ENCODE measurements at places on chromosomes 7 and 10.
A peak's percentile ranks its signal among the peaks of the same experiment; 100 is the strongest.

DNA sequence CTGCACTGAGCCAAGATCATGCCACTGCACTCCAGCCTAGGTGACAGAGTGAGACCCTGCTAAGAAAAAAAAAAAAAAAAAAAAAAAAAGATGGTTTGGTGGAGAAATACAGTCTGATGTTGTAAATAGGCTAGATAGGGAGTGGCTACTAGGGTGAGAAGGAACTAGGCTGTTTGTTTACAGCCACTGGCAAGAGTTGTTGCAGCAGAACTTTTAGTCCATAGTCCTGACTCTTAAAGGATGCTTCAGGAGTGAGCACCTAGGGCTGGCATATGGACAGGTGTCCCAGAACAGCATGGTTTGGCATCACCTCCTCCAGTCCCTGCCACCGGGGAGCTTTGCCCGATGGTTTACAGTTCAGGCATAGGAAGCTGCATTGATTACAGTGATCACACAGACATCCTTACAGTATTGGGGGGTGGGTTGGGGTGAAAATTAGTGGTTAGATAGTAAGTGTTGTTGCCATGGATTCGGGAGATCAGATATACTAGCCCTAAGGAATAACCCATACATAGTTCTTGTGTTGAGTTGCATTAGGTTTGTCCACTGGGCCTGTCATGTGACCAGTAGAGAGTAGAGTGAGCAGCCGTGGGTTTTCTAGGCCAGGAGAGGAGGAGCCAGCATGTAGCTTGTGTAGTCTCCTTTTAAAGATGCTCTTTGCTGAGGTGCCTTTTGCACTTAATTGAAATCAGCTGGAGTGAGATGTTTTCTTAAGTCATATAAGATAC, 35.9 kb downstream of the ZRANB1 start:
- DNase-seq = no peak

DNA sequence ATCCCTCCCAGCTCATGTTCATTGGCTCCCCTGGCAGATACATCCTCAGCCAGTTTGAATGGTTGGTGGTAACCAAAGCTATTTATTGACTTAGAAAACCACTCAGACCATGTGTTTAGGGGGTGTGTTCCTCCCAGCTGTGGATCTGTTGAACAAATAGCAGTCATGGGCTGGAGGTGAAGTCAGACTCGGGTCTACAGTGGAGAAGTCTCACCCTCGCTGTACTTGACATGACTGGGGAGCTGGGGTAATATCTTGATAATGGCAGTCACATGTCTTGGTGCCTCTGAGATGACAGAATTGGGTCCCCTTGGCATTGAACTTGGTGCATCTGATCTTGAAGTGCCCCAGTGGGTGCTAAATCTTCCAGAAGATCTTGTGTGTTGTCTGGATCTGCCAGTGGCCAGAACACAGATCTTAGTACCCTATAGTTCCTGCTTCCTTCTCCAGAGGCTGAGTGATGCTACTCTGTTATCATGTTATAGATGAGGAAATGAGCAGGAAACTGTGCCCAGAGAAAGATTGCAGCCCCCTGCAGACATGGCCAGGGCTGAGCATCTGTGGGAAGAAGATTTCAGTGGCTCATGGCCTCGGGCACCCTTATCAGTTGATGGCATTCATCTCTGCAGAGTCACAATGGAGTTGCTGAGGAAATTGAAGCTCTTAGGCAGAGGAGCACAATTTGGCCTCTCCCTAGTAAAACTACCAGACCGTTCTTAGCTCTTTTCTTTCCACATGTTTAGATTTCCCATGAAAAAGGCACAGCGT, 50.4 kb downstream of the ADRA2A start:
- no peak for DNase-seq

- DNase-seq = no peak
Measured at GRCh38 chr7:94890216-94890615, 17.2 kb upstream of the PPP1R9A start.

GRCh38 chr10:31804352-31804810, 124.2 kb downstream of the ARHGAP12 start:
- no peak for DNase-seq

DNA sequence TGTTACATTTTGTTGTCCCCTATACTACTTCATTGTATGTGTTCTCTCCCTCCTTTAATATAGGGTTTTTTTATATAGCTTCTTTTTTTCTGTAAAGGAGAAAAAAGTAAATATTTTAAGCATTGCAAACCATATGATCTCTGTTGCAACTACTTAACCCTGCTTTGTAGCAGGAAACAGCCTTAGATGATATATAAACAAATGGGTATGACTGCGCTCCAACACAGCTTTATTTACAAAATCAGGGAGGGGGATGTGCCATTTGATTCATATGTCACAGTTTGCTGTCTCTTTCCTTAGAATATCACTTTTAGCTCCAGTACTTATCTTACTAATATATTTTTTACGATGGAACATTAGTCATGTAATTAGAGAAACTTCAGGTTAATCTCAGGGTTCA, 155.2 kb upstream of the GNAI1 start:
- DNase-seq = no peak

- DNase-seq = peak; percentile 42
Measured at GRCh38 chr7:77940647-77941046, 142.1 kb downstream of the PHTF2 start.

- DNase-seq = peak; percentile 40
Measured at GRCh38 chr7:16098585-16099179, 322.7 kb downstream of the CRPPA start.

DNA sequence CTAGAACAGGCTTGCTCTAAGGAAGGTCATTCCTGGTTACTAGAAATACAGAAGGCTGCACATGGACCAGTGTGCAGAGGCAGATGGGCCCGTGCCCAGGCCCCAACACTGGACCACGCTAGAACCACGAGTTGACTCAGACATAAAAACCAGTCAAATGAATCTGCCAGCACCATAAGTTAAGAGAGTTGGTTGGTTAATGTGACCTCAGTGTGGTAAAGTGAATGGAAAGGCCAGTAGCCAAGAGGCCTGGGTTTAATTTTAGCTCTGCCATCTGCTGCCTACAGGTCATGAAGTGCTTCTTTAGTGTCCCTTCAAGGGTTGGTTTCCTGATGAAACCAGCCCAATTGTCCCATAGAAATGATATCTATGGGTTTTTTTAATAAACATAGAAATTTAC, 329.6 kb upstream of the NRP1 start:
- no peak for DNase-seq

GRCh38 chr10:91043173-91043910, 122.5 kb upstream of the ANKRD1 start:
- peak; percentile 35 for DNase-seq

DNA sequence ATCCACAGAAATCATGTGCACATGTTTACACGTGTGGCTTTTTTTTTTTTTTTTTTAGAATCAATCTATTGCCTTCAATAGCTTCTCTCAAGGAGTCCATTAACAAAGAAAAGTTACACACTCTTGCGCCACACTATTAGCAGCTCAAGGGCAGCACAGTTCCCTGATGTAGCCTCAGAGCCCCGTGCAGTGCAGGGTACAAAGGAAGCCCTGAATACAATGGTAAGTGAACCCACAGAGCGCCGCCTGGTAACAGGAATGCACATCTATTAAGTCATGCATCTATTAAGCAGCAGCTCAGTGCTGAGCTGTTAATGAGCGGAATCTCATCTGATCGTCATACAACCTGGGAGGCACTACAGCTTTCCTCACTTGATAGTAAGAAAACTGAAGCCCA, 113.7 kb upstream of the PDLIM1 start:
- DNase-seq = no peak

DNA sequence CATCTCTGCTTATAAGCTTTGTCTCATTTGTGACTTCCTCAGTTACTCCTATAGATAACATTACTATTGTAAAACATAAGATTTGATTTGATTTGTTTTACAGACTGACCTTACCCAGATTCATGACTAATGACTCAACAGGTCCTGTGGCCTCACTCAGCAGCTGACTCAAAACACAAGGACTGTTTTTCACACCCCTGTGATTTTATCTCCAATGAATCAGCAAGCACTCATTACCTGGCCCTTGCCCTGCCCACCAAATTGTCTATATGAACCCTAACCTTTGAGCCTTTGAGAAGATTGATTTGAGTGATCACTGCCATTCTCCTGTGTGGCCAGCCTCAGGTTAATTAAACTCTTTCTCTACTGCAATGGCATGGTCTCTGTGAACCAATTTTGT, 1064.6 kb upstream of the LRRTM3 start:
- DNase-seq = no peak

DNA sequence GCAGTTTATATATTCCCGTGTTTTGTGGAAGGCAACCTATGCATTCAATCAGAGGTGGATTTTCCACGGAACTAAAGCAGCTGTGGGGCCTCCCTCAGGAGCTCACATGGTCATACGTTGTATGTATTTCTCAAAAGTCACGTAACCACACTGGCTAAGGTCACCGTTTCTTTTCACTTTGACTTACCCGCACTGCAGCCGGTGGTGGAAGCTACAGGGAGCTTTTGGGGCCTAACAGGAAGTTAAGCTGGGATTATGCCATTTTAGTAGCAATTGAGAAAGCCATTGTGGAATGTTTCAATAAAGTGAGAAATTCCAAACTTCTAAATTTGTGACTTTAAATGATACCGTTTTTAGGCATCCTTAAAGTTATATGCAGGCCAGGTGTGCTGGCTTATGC, 111.2 kb upstream of the KLF6 start:
- DNase-seq = no peak

DNA sequence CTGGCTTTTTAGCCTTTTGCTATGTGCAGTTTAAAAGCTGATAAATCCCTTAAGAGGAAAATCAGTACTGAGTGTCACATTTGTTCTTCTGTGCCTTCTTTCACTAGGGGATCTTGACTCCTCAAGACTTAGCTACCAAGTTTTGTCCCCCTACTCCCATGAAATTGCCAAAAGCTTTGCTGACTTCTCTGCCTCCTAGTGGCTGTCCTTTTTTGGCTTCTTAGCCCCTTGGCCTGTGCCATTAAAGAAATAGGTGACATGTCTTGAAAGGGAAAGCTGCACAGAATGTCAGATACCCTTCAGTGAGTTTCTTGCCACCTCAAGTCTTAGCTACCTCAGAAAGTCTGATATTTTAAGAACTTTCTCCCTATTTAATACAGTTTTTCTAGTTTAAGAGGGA, 10.5 kb downstream of the MKLN1 start:
- no peak for DNase-seq

DNA sequence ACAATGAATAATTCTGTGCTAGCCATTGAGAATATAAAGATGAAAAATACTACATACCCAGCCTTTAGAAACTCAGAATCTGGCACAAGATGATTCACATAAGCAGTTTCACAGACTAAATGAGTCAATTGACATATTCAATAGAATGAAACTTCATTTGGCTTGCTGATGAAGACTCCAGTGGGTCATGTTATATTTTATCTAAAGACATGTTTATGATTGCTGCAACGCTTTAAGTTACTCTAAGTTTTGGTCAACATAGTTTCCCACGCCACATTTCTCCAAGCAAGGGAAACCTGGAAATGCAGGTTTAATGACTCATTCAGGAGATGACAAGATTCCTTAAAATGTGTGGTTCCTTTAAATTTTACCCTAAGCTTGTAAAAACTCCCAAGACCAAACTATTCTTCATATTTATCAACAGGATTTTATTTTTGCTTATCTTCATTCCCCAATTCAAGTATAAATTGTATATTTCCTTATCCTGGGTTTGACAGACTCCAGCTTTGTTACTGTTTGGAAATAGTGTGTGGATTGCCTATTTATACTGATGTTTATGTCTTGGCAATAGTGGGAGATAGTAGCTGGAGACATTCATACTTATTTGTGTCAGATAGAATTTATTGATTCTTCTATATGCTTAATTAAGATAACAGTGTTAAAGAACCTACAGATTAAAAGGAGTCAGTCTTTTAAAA, 6.6 kb downstream of the SEMA3A start:
- no peak for DNase-seq

DNA sequence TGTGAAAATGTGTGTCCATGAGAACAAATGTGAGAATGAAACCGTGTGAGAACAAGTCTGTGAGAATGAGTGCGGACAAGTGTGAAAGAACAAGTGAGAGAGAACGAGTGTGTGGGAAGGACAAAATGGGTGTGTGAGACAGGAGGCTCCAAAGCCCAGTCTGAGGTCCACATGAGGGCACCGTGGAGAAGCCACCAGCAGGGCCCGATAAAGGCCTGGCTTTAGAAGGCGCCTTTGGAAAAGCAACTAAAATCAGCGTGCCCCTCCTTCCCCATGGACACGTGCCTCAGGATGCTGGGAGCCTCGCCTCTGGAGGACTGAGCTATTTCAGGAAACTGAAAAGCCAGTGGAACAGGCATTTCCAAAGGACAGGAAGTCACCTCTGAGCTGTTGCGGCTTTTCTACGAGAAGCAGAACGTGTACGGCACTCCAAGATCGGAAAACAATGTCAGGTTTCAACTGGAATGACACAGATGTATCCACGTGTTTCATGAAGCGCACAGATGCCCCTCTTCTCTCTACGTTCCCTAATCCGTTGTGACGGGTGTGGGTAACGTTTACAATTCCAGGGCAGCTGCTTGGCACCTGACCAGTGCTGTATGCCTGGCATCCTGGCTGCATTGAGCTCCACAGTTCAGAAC, 46.4 kb downstream of the ESYT2 start:
- no peak for DNase-seq

GRCh38 chr7:69736126-69736810, 138.0 kb downstream of the AUTS2 start:
- no peak for DNase-seq

- DNase-seq = no peak
Measured at GRCh38 chr7:5429253-5429856, 5.7 kb upstream of the TNRC18 start.

DNA sequence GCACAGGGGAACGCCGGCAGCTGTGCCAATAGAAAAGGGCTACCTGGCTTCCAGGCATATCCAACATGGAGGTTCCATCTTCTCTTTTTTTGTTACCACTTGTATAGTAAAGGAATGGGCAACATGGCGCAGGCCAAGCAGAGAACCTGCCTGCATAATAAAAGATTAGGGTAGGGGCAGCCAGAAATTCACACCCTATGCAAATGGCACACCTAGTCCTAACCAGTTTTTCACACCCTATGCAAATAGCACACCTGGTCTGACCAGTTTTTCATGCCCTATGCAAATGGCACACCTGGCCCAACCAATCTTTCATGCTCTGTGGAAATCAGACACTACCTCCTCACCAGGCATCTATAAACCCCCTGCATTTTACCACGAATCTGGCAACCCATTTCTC, 369.5 kb downstream of the IPMK start:
- DNase-seq = no peak

DNA sequence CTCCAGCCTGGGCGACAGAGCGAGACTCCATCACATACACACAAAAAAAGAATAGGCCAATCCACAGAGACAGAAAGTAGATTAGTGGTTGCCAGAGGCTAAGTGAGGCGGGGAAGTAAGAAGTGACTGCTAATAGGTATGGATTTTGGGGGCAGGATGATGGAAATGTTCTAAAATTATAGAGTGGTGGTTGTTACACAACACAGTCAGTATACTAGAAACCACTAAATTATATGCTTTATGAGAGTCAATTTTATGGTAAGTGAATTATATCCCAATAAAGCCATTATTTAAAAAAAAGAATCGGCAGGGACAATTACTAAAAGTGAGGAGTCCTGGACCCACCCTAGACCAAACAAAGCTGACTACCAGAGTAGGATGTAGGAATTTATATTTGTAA, 24.3 kb downstream of the DENND2A start:
- DNase-seq = no peak
